ENCODE measurements at places on chromosomes 7 and 10.

DNA sequence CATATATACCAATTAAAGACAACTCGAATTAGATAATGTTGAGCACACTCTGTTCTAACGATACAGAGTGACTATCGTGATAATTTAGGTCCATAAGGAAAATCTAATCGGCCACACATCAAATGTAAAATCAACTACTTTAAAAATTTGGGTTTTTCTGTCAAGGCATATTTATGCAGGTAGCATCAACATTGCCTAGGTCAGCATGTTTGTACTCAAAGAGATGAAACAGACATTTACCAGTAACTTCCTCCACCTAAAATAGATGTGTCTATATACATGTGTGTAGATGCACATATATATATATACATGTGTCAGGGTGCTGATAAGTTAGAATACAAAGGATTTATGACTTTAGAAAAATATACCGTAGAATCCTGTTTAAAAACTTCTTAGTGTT lies 22.0 kb downstream of the PSMC2 start:
- DNase-seq = no peak

GRCh38 chr10:60044971-60045370 lies 138.6 kb upstream of the CCDC6 start:
- DNase-seq = no peak

DNA sequence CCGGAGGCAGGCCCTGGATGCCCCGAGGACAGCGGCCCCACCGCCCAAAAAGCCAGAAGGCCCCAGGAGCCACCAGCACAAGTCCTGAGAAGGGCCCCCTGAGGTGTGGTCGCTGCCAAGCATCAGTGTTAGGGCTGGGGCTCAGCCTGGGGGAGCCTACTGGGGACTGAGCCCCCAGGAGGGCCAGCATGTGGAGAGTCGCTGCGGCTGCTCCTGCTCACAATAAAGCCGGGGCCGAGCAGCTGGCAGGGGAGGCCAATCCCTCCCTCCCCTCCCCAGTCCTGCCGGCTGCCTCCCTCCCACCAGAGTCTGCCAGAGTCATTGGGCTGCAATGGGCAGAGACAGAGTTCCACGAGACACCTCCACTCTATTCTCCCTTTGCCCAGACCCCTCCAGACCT lies 3.1 kb upstream of the ASIC3 start:
- DNase-seq = no peak

DNA sequence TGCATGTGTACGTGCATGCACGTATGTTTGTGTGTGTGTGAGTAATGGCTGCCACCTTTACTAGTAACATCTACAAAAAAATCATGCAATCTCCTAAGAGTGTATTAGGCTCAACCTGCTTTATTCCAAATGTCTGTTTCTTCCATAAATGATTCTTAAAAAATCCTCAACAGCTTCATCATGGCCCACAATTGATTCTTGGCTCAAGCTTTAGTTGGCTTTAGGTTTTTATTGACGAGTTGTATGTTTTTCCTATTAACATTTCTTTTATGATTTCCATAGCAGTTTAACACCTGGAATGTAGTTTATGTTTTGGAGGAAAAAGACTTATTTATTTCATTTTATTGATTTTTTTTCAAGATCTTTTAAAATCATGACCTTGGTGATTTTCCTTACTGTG lies 121.9 kb upstream of the RAB18 start:
- no peak for DNase-seq

DNA sequence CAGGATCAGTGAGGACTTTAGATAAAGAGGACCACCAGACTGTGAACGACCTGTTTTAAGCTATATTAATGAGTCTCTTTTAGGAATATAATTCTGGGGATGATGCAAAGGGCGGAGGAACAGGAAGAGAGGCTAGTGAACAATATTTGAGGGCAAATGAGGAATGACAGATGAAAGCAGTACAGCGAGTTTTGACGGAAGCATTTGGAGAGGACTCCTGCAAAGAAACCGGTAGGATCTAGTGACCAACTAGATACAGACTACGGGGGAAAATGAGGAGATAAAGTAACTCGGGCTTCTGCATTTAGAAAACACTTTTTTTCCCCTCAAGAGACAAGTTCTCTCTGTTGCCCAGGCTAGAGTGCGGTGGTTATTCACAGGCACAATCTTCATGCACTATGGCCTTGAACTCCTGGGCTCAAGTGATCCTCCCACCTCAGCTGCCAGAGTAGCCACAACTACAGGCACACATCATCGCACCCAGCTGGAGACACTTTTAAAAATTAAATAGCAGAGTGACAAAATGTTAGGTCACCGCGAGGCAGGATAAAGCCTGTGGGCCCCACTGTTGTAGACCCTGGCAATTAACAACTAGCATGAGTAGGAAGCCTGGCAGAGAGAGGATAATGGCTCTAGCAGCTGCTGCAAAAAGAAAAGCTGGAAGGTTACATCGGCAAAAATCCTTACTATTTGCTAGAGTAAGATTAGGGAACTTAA lies 143.2 kb downstream of the SRPK2 start:
- DNase-seq = no peak

- no peak for DNase-seq
Observed at GRCh38 chr7:19747740-19748339, 25.6 kb downstream of the TMEM196 start.

- no peak for DNase-seq
Observed at GRCh38 chr10:78000956-78001472, 28.3 kb downstream of the POLR3A start.

DNA sequence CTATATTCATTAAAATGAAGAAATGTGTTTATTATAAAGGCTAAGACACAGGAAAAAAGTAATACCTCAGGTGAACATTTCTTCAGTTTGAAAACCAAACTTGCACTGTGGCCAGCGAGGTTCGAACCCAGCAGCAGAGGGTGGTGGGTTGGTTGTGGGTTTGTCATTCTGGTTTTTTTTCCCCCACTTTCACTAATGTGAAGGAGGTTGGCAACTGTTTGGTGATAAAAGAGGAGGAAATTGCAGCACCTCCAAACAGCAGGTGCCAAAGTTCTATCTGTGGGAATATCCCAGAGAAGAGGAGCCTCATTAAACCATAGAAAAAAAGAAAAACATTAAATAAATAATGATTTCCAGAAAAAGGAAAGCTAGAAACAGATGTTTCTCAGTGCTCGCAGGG lies 36.6 kb upstream of the YAE1 start:
- no peak for DNase-seq

GRCh38 chr10:45278860-45279498 lies 36.4 kb downstream of the OR13A1 start:
- no peak for DNase-seq
